ENCODE measurements at places on chromosomes 7 and 10.

DNA sequence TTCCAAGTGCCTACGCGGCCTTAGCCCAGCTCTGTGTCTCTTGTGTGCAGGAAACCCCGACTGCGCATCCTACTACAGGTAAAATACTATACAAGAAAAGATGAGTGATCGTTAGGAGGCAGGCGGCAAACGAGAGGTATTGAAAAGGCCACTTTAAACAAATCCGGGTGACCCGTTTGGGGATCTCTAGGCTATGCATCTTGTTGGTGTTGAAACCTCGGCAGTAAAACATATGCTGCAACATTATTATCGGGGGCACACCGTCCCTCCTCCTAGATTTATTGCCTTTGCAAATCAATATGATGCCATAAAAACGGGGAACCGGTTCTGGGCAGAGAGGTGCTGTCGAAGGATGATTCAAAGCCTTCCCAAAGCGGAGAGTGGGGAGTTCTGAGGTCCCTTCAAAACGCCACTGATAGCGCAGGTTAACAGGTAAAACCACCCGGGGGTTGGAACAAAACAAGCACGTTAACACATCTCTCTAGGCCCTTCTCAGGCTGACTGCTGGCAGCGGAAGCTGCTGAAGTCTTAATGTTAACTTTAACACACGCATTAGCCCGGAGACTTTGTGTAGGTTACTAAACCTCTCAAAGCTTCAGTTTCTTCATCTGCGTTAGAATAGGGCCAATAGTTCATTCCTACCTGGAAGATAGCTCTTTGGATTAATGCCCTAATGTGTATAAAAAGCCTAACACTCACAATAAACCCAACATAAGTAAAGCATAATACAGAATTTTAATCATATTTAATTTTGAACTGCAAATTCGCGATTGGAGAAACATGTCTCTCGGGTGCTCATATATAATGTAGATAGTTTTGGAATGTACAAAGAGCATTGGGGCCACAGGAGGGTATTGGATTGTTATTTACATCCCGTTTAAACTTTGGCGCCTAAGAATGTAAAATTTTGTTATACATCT is 2.6 kb upstream of the TBX20 start:
- DNase-seq = no peak

- DNase-seq = no peak
These were observed 98.9 kb downstream of the LHPP start for GRCh38 chr10:124560377-124561105.

GRCh38 chr10:15280462-15280861 is 90.6 kb downstream of the FAM171A1 start:
- no peak for DNase-seq

GRCh38 chr7:66503551-66504031 is 125.1 kb upstream of the KCTD7 start:
- DNase-seq = no peak

- DNase-seq = no peak
These were observed 779 bp downstream of the IFIT2 start for GRCh38 chr10:89302625-89303024.

DNA sequence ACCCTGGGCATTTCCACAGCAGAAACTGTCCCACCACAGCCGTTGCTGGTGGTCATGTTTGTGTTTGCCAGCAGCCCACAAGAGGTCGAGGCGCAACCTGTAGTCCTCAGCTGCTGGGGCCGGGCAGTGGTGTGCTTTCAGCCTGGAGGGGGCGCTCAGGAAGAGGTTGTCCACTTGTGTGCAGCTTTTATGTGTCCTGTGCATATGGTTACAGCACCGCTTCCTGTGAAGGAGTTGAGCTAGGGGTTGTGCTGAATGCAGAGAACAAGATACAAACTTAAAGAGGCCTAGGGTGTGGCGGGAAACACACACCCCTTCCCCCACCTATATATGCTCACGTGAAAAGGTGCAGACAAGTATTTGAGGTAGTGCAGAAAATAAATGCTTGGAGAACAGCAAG is 29.5 kb upstream of the PFKFB3 start:
- no peak for DNase-seq

DNA sequence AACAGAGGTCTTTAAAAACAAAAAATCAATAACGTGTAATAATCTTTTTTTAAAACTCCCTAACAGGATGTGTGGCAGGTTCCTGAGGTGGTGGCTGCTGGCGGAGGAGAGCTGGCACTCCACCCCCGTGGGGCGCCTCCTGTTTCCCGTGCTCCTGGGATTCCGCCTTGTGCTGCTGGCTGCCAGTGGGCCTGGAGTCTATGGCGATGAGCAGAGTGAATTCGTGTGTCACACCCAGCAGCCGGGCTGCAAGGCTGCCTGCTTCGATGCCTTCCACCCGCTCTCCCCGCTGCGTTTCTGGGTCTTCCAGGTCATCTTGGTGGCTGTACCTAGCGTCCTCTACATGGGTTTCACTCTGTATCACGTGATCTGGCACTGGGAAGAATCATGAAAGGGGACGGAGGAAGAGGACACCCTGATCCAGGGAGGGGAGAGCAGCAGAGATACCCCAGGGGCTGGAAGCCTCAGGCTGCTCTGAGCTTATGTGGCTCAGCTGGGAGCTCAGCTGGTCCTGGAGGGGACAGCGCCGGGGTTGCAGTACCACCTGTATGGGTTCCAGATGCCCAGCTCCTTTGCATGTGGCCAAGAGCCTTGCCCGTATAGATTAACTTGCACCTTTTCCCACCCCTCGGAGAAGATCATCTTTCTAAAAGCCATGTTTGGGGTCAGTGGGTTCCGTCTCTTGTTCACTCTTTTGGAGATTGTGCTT is 16.7 kb upstream of the AZGP1 start:
- no peak for DNase-seq

DNA sequence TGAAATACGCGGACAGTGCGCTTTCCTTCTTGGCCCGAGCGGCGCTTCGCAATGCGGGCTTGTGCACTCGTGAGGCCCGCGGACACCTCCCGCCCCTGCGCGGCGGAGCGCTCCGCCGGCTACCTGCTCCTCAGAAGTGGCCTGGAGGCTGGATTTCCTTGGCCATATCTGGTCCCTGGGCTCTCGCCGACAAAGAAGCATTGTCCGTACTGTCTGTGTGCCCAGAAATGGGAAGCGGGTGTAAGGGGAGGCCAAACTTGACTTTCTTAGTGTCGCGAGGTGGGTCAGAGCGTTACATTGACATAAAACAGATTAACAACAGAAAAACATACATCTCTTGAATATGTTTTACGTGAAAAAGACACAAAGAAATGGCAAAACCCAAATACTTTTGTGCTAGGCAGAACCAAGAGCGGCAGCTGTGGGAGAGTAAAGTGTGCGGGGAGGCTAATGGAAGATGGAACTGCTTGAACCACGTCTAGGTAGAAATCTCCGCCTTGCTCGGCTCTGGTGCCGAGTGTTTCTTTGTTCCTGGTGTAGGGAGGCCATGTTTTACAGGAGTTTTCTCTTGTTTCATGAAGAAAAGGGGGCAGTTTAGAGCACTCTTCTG is 1.4 kb downstream of the LANCL2 start:
- peak; percentile 17 for DNase-seq

DNA sequence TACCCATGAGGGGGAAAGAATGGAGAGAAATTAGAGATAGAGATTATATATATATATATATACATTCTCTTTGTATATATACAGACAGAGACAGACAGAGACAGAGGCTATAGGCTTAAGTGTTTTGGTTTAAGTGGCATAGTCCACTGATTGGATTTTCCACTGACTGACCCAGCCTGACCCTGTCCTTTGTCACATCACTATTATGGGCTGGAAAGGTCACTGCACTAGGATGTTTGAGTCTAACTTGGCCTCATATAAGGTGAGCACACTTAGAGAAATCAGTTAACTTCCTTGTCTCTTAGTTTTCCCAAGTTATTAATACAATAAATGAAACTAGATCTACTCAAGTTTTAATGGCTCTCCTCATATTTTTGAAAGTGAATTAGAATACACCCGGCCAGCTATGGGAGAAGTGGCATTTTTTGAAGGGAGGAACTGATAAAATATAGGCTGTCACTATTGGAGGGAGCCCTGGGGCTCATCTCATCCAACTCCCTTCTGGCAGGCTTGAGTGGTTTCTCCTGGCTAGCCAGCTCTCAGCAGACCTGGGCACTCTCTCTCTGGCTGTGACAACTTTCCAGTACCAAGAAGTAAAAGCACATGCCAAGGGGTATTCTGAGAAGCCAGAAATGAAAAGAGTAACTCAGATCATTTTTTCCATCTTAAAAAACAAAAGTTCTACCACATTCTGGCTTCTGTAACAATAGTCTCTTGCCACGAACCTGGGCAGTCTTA is 455.6 kb upstream of the ANKRD30A start:
- no peak for DNase-seq

DNA sequence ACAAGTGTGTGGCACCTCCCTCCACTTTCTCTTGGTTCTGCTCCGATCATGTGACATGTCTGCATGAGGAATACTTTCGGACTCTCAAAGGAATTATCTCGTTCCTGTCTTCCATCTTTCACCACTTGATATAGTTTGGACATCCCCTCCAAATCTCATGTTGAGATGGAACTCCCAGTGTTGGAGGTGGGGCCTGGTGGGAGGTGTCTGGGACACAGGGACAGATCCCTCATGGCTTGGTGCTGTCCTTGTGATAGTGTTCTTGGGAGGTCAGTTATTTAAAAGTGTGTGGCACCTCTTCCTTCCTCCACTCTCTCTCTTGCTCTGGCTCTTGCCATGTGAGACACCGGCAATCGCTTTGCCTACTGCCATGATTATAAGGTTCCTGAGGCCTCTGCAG is 166.4 kb downstream of the GFRA1 start:
- DNase-seq = no peak

DNA sequence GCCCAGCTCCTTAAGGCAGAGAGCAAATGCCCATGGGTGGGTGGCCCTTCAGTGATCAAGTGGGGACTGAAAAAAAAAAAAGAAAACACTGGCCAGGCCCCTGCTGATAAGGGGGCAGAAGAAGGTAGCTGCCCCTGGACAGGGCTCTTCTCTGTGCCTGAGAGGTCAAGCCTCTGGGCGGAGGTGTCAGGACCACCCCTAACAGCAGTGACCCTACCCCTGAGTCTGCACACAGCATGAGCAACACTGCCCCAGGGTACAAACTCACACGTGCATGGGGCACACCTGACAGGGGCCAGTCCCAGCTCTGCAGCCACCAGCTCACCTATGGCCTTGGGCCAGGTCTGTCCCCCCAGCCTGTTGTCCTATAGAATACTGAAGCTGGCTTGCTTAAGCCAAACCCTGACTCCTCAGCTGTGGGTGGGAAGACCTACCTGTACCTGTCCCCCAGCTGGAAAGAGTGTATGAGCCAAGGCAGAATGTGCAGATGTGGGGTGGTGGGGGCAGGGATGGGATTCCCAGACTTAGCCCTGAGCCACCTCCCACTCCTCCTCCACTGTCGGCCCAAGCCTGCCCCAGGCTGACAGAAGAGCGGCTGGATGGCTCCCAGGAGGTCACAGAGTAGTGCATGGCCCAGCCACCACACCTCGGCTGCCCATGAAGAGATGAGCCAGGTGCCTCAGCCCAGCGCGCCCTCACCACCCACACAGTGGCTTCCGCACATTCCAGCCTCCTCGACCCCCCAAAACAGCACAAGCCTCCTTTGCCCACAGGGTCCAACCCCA is 23.7 kb downstream of the KCNH2 start:
- no peak for DNase-seq

DNA sequence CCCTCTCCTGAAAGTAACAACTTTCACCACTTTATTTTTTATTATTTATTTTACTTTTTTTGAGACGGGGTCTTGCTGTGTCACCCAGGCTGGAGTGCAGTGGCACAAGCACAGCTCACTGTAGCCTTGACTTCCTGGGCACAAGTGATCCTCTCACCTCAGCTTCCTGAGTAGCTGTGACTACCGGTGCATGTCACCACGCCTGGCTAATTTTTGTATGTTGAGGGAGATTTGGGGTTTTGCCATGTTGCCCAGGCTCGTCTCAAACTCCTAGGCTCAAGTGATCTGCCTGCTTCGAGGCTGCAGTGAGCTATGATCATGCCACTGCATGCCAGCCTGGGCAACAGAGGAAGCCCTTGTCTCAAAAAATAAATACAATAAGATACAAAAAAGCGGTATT is 14.9 kb upstream of the SLIT1 start:
- peak; percentile 65 for DNase-seq

- DNase-seq = no peak
These were observed 45.5 kb downstream of the CTBP2 start for GRCh38 chr10:125114761-125115391.

- no peak for DNase-seq
These were observed 32.4 kb upstream of the CCDC7 start for GRCh38 chr10:32413513-32413912.

All from GM12878 (cell line).